ENCODE measurements at places on chromosomes 5 and 9.
A peak's percentile ranks its signal among the peaks of the same experiment; 100 is the strongest.

- no peak for DNase-seq
Observed at GRCh38 chr9:16545639-16546038, 324.8 kb downstream of the BNC2 start.

GRCh38 chr9:134484479-134484878, 157.1 kb upstream of the COL5A1 start:
- DNase-seq = no peak

DNA sequence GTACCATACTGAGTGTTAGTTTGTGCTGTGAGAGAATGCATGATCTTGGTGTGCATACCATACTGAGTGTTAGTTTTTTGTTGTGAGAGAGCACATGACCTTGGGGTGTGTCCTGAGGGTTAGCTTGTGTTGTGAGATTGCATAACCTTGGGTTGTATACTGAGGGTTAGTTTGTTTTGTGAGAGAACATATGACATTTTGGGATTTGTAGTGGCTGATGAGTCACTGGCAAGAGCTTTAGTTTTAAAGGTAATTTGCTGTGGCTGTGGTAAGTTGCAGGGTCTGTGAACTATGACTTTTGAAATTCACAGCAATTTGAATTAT, 1068.3 kb upstream of the EDIL3 start:
- no peak for DNase-seq

DNA sequence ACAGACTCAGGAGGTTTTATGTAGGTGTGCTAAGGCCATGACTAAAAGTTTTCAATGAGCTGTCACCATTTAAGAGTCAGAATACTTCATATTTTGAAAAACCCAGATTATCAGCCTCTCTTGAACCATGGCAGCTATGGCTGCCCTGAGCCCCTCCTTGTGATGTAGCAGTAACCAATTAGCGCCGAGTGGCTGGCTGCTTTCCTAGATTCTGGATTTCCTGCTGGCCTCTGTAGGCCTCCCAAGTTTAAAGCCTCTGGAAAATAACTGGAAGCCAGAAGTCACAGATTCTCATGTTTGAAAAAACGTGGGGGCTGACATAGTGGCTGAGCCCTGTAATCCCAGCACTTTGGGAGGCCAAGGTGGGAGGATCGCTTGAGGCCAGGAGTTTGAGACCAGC, 25.5 kb downstream of the DAB2IP start:
- no peak for DNase-seq

DNA sequence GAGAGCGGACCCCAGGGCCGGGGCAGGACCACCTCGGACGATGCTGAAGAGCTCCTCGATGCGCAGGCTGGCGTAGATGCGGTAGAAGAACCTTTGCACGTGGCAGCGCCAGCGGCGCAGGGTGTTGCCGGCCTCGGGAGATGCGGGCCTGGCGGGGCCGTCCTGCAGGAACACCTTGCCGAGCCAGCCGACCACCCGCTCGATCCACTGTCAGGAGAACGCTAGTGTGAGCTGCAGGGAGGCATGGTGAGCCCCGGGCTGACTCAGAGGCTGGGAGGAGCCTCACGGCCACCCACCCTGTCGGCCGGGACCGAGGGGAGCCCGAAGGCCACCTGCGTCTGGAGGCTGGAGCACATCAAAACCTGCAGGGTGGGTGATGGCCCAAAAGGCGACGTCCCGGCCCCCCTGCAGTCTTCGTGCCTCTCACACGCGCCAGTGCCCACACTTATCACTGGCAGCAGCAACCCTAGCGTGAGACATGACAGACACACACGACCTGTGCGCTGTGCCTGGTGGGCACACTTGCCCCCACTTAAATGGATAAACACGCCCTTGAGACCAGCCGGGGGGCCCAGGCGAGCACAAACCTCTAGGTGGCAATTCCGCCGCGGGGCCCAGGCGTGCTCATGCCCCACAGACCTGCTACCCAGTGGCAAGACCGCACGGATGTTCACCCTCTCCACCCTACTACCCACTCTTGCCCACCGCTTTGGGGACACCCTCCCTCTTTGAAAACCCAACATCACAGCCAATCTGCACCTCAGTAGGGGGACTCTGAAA, 3.3 kb downstream of the ANAPC2 start:
- no peak for DNase-seq

DNA sequence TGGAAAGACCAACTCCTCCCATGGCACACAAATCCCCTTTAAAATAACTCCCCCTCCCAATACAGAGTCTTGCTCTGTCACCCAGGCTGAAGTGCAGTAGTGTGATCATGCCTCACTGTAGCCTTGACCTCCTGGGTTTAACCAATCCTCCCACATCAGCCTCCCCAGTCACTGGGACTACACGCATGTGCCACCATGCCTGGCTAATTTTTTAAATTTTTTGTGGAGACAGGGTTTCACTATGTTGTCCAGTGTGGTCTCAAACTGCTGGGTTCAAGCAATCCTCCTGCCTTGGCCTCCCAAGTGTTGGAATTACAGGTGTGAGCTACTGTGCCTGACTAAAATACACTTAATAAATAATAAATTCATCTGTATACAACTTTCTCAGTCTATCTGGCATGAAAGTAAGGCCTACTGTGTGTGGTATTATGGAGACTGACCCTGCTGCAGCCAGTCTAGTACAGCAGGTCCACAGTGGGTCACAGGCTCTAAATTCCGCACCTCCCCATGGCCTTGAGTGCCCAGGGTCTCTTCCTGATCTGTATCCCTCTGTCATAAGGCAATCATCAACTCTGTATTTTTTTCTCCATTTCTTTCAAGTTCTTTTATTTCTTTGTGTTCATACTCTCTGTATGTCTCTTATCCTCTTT, 169.4 kb downstream of the MAPKAP1 start:
- no peak for DNase-seq

DNA sequence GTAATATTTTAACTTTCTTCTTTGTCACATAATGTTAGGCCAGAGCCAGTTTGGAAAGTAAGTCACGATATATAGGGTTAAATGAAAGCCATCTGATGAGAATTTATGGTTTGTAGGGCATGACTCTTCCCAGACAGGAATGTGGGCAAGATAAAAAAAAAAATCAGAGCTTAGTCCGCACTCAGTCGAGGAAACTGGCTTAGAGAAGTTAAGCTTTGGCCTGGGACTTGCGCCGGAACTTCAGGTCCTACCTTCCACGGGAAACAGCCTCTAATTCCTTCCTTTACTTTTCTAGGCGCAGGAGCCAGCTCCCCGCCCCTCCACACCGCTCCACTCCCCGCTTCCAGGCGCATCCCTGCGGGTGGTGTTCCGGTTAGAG, 475 bp downstream of the DDX31 start:
- peak; percentile 82 for DNase-seq

DNA sequence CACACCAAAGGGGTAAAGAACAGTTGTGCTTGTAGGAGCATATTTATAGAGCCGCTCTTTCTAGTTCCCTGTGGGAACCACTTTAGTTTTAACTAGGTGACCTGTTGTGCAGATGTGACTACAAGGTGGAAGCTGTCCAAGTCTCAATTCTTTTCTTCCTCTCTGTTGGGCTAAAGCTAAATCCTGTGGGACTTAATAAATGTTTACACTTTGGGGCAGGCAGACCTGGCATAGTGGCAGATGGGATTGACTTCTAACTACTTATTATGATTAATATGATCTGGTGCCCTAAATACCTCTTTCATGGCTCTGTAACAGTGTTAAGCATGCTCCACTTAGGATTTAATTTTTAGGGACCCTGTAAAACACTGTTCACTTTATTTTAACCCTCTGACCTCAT, 265.3 kb downstream of the KCTD16 start:
- DNase-seq = no peak

GRCh38 chr5:136242136-136242535, 49.2 kb upstream of the SMIM32 start:
- DNase-seq = no peak

DNA sequence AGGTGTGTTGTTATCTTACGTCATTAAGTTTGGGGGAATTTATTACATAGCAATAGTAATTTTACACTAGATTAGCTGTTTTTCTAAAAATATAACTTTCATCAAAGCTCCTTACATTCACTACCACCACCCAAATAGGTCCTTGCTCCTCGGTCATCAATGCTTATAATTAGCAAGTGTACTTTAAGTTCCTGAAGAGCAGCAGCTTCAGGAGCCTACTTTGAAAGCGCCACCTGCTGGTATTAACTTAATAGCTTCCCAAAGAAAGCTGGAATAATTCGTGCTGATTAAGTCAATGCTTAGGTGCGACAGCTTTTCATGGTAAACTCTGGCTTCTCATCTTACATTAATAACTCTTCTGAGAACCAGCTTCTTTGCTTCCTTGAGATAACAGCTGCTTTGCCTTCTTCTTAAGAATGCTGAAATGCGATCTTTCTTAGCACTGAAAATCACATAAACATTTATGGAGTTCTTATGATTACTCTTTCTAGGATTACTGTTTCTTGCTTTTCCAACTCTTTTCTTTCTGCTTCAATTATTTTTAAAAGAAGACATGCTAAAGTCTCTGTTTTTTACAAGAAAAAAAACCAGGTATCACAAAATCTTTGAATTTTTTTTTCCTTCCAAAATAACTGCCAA, 10.0 kb upstream of the C5 start:
- DNase-seq = peak; percentile 87

GRCh38 chr5:83321483-83322055, 150.0 kb upstream of the VCAN start:
- no peak for DNase-seq

DNA sequence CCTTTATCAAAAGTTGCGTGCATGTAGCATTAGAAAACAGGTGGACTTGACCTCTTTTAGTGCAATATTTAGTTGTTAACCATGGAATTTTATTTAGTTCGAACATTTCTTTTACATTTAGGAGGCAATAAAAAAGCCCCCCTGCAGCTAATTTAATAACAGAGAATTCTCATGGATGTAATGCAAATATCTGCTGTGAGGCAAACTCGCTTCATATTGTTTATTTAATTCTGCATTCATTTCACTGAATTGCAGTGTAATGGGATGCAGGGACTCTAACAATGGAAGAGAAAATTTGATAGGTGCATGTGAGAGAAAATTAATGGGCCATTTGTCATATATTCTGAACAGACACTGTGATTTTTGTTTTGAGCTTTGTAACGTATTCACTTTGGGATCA, 205.1 kb upstream of the CHD1 start:
- no peak for DNase-seq

DNA sequence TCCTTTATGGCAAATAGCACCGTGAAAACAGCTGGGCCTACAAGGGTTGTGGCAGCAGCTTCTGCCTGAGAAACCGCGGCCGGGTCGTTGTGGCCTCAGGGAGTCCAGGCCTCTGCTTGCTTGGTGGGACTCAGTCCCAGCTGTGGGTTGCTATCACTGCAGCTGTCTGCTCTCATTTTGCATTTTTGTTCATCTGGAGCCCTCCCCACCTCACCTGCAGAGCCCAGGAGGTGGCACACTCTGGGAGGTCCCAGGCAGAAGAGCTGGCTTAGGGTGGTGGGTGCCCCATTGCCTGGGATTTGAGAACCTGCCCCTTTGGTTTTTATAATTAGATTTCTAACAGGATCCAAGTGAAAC, 138.4 kb downstream of the GADD45G start:
- no peak for DNase-seq

DNA sequence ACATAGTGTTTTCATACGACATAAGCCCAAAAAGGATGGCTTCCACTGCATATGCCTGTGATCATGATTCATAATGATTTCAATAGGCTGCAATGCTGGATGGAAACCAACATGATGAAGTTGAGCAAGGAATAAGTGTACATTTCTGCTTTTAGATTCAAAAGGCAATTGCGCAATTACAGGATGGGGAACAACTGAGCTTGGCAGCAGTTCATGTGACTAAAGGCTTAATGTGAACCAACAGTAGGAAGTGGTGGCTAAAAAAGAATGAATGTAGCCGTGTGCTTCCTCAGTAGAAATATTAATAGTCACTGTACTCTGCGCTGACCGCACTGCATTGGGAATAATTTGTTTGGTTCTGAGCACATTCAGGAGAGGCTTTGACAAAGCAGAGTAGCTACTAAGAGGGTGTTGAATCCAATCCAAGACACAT, 51.2 kb downstream of the SLC1A3 start:
- no peak for DNase-seq

DNA sequence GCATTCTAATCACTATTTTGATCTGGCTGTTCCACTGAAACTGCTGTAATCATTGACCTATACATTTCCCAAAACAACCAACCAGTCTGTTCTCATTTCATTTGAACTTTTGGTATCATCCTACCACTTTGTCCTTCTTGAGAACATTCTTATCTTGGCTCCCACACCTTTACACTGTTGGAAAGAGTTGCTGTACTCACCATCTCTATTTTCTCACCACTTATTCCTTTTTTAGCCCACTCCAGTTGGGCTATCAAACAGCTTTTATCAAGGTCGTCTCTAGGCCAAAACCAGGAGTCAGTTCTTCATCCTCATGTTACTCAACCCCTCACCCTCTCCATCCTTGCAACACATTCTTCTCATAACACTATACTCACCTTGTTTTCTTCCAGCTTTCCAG, 170.1 kb downstream of the KDM4C start:
- no peak for DNase-seq

DNA sequence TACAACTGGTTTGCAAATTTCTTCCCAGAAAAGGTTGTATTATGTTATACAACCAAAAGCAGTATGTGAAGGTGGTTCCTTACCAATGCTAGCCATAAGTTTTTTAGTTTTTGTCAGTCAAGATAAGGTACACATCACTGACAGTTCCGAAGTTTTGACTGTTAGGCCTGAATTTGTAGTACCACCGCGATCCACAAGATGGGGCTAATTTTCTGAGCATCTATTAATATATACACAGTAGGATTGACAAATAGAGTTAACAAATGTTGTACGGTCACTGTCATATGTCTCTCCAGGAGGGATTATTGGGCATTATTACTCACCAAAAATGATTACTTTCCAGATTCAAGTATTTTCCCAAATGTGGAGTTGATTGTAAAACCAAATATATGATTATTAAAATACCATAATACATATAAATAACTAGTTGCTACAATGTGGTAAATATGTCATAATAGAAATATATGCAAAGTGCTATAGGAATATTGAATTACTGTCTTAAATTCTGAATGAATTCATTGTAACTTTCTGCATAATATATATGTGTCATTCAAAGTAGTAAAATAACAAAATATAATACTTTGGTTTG, 28.4 kb upstream of the LRRC19 start:
- peak; percentile 40 for DNase-seq

GRCh38 chr5:72464071-72464470, 43.1 kb downstream of the ZNF366 start:
- no peak for DNase-seq

DNA sequence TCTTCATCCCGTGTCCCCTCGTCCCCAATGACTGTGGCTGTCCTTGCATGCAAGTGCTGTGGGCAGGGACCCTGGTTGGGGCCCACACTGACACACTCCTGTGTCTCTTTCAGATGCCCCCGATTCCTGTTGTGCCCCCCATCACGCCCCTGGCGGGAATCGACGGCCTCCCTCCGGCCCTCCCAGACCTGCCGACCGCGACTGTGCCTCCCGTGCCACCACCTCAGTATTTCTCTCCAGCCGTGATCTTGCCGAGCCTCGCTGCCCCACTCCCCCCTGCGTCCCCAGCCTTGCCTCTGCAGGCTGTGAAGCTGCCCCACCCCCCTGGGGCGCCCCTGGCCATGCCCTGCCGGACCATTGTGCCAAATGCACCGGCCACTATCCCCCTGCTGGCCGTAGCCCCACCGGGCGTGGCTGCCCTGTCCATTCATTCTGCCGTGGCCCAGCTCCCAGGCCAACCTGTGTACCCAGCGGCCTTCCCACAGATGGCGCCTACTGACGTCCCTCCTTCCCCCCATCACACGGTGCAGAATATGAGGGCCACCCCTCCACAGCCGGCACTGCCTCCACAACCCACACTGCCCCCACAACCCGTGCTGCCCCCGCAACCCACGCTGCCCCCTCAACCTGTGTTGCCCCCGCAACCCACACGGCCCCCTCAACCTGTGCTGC, 75.0 kb downstream of the WNK2 start:
- DNase-seq = no peak

GRCh38 chr9:123107639-123108285, 74.3 kb downstream of the GPR21 start:
- DNase-seq = no peak

Measured in neural progenitor cell (in vitro differentiated cells).